NCI-H1417 treated with DMSO at 0.1 percent for 48 hours (cell line): ENCODE measurements at places on chromosomes 16 and 17.

GRCh38 chr17:9956474-9957131 is 51.5 kb upstream of the RCVRN start:
- no peak for DNase-seq

GRCh38 chr16:16021988-16022682 is 72.7 kb downstream of the ABCC1 start:
- DNase-seq, result no peak

- DNase-seq, result no peak
These were observed 6.0 kb downstream of the METTL22 start for GRCh38 chr16:8627456-8627855.

- DNase-seq, result no peak
These were observed 14.7 kb downstream of the TPPP3 start for GRCh38 chr16:67378642-67379041.

DNA sequence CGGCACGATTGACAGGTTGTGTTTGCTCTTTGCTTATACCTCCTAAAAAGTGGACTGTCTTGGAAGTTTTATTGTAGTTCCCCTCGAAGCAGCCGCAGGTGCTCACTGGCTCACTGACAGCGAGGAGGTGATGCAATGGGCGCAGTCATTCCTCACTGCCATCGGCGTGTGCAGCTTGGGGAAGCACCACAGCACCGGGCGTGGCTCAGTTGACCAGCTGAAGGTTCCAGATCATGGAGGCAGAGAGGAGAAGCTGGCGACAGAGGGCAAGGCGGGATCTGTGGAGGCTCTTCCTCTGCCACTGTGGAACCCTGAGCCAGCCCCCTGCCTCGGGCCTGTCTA is 72.1 kb upstream of the TNRC6C start:
- DNase-seq, result no peak

DNA sequence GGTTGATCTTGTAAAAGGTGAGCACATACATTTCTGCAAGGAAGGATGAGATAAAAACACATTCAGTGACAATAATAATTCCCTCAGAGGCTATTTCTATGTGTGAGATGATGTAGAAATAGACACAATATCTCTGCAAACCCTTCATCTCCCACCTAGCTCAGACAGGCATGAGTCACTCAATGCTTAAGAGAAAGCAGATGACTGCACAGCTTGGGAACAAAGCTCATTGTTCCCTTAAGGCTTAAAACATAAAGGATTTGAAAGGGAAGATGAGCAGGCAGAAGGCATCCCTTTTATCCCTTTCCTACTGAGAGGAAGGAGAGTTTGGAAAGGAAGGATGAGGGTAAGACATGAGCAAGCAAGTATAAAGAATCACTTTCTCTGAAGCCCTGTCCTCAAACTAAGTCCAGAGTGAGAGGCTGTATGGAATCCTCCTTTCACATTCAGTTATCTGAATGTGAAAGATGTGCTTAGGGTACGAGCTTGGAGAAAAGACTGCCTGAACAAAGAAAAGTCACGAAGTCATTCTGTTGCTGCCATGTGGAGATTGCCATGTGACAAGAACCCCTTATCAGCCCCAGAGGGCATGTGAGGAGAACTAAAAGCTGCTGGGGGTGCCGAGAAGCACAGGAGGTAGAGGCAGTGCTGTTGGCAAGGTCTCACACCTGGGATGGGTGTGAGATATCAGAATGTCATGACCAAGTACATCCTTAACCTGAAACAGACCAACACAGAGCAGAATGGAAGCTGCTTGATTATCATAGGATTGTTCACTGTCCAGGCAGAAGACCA is 58.2 kb downstream of the CNTNAP4 start:
- DNase-seq, result no peak

- no peak for DNase-seq
These were observed 9.3 kb downstream of the PDF start for GRCh38 chr16:69321080-69321479.

DNA sequence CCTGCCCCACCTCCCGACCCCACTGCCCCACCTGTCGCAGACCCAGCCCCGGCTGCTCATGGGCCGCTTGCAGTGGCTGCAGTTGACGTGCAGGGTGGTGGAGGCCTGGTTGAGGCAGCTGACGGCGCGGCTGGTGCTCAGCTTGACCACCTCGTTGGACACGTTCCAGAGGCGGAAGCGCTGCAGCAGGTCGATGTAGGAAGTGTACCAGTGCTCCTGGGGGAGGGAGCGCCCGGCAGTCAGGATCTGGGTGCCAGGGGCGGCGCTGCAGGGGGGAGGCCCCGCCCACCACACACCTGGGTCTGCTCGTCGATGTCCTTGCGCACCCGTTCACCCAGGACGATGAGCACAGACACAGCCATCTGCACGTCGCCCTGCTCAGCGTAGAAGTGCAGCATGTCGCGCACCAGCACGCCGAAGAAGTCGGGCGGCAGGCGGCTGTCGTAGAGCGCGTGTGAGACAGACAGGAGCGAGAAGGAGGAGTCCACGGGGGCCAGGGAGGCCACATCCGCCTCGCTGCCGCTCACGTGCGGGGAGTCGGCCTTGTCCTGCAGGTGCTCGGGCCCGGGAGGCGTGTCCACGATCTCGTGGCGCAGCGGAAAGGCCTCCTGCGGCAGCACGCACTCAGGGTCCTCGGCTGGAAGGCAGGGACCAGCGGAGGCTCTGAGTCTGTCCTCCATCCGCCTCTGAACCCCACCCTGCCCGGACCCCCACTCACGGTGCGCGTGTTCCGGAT is 995 bp upstream of the JMJD8 start:
- peak; percentile 59 for DNase-seq

DNA sequence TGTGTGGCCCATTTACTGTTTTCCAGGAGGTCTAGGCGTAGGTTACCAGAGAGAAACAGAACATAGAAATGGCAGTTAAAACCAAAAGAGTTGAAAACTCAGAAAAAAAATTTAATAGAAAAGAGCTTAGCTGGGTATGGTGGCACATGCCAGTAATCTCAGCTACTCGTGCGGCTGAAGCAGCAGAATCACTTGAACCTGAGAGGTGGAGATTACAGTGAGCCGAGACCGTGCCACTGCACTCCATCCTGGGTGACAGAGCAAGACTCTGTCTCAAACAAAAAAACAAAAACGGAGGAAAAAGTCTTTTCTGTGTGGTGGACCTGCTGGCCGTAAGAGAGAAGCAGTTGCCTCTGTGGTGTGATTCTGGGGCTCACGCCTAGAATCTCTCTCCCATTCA is 35.8 kb downstream of the MRTFB start:
- no peak for DNase-seq

DNA sequence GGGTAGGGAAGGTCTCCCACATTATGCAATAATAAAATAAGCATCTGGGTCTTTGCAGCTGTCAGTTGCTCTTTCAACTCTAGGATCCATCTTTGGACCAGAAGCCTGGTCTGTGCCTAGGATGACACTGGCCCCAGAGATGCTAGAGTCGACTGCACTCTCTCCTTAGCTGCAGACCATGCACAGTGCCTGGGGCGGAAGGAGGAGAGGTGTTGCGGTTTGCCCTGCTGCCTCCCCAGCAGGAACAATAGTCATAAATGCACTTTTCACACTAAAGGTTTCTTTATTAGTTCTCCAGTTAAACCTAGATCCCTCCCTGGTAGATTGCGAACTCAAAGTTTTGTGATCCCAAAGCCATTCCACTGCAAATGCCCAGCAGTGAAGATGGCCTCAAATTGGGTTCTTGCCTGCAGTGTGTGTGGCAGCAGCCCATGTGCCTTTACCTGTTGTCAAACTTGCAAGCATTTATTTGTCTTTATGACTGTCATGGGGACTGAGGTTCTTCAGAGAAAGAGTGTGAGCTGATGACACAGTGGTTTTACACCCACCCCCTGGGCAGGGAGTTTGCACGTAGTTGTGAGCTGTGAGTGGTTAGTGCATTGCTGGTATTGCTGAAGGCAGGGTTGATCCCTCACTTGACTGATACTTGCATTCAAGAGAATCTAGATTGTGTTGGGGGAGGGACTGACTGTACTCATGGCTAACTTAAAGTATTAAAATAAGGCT is 10.3 kb downstream of the ATXN1L start:
- DNase-seq, result no peak

- DNase-seq, result no peak
These were observed 2.6 kb downstream of the ENO3 start for GRCh38 chr17:4953451-4953961.

GRCh38 chr17:33245183-33245582 is 47.9 kb downstream of the ASIC2 start:
- DNase-seq, result no peak

DNA sequence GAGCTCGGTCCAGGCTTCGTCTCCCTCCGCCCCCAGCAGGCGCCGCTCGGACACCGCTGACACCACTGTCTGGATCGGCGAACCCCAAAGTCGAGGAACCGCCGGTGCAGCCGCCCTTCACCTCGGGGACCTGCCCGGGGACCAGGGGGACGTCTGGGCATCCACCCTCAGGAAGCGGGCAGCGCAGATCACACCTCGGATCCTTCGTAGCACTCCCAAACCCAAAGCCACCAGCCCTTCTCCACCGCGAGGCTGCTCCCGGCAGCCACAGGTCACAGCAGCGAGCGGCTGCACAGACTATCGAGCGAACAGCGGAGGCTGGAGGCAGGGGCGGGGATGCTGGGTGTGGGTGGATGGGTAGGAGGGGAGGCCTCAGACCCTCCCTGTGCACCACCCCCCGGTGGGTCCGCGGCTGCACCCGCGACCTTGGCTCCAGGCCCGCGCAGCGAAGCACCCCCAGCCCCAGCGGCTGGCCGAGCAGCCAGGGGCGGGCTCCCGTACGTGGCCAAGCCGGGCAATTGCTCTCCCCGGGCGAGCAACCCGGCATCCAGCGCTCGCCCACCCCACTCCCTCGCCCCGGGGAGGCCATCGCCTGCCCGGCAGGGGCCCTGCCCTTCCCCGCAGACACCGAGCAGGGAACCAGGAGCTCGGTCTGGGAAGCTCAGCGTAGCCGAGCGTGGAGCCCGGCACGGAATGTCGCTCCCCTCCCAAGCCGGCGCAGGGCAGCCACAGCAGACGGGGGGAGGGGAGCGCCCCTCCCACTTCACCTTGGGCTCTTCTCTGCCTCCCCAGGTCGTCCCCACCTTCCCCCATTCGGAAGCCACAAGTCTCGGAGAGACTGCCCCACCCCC is 1.0 kb downstream of the SDK2 start:
- DNase-seq, result no peak

DNA sequence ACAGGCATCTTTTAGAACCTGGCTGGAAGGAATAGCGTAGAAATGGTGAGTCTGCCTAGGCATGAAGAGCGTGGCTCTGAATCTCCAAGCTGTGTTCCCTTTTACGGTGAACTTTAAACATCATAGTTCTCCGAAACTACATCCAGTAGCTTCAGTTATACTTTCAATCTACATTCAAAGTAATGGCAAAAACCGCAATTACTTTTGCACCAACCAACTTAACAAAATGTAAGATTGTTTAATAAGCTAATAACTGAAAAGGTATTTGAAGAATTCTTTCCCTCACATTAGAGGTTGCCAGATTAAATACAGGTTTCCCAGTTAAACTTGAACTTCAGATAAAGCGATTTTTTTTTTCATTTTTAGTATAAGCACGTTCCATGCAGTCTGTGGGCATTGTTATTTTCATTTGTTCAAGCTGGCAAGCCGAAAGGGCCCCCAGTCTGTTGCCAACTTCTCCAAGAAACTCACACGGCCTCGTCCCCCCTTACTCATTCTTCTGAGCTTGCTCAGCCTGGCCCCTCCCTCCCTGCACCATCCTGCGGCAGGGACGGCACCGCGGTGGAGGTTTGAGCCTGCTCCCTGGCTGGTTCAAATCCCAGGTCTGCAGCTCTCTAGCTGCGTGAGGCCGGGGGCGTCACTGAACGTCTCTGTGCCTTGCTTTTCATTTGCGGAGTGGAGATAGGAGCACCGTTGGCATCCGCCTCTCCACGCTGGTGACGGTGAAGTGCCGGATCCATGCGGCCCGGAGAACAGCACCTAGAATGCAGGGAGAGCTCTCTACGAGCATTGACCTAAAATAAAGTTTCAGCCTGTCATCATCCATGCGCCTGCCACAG is 3.5 kb upstream of the MTHFSD start:
- no peak for DNase-seq

DNA sequence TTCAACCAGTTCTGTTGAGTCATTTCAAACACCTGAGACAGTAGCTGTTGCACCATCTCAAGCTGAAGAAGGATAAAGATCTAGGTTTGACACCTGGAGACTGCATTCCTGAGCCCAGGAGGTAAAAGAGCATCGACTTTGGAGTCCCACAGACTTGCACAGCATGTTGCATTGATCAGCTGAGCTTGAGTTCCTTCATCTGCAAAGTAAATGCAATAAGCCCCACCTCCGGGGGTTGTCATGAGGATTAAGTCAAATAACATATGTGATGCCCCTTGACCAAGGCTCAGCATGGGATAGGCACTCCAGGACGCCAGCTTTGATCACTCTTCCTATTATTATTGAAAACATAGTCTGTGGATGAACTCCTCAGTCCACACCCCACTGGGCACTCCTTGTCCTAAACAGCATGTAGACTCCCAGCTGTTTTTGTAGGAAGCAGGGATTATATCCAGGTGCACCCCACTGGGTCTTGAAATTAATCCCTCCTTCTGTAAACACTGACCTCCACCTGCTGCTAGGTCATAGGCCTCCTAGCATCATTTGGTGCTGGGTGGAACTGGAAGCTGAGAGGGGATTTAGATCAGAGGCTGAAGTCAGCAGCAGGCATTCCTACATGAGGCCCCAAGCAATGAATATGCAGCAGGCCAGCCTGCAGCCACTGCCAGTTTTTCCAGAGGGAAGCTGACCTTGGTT is 259.0 kb downstream of the HS3ST4 start:
- DNase-seq, result no peak

DNA sequence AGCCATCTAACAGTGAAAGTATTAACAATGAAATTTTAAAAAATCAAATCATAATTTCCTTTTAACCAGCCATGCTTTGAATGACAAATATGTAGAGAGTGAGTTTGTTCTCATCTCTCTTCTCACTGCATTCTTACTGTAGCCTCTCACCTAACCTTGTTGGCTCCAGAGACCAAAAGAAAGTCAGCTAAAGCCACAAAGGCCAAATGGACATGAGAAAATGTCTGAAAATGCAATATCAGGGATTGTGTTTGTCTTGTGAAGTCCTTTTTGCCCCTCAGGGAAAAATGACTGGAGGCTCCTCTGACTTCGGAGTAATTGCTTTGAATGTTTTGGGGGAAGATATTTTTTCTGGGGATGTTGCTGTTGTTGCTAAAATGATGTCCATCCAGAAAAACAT is 166.3 kb downstream of the SLC39A11 start:
- DNase-seq, result no peak

DNA sequence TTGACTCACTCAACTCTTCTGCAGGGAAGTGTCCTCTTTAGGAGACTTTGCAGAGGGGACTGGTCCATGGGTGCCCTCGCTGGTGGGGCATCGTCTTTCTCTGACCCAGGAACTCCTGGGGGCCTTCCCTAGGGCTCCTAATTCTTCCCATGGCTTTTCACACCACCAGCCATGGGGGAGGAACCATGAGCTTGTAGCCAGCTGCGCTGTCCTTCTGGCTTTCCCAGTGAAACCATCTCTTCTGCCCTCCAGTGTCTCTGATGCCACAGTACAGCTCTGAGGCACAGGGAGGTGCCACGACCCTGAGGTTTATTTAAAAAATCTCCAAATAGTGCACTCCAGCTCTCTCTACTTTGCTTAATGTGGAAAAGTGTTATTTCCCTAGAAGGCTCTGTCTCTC is 78.6 kb downstream of the SDR42E1 start:
- DNase-seq, result no peak
